ENCODE measurements at places on chromosomes 16 and 17.

DNA sequence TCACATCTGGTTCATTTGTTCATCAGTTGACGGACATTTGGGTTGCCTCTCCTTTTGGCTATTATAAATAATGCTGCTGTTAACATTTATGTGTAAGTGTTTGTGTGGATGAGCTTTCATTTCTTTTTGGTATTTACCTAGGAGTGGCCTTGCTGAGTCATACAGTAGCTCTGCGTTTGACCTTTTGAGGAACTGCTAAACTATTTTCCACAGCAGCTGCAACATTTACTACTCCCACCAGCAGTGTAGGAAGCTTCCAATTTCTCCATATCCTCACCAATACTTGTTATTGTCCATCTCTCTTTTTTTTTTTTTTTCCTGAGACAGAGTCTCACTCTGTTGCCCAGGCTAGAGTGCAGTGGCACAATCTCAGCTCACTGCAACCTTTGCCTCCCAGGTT, 20.7 kb upstream of the PLCG2 start:
- no peak for DNase-seq

GRCh38 chr17:1294157-1294717, 14.8 kb downstream of the TRARG1 start:
- no peak for DNase-seq

- DNase-seq: no peak
Observed at GRCh38 chr17:48795444-48796162, 21.4 kb downstream of the TTLL6 start.

DNA sequence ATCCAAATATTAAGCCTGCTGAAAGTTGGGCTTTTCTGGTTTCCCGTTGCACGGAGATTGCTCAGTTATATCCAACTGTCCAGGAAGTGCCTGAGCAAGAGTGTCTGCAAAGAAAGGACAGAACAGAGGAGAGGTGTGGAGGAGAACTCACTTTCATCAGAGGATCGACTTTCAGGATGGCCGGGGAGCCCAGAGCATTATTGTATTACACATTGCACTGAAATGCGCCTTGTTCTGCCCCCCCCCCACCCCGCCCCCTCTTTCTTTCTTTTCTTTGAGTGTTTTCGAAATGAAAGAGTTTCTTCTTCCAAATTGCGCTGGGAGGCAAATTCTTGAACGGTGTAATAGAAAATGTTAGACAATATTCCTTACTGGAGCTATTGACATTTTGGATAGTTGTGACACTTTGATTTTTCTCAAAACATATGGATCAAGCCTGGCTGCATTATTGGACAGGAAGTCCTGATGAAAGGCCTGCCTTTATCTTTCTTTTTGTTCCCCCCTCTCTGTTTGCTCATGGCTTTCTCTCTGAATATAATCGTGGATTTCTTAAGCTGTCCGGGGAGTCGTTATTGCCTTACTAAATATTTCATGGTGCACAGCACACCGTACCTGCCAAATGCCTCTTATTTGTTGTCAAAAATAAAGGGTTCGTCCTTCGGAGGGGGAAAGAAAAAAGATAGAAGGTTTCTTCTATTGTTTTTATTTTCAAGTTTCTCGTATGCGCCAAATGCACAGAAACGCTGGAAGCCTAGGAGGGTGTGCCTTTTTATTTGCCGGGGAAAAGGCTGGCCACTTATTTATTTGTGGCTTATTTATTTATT, 110.8 kb downstream of the IRX3 start:
- peak; percentile 4 for DNase-seq

DNA sequence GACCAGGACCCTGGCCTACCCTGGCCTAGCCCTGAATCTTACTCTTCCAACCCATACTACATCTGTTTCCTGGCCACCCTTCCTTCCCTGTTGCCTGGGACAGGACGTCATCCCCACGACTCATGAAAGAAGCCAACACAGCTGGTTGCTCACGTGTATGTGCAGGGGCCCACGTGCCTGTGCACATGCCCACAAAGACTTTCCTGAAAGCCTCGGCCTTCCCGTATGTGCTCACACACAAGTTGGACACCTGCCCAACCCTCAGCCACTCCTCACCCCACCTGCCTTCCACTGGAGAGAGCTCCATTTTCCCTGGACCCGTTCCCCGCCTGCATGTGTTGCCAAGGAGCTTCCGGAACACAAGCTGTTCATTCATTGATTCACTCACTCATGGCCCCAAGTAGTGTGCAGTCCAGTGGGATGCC, 7.0 kb downstream of the PLXDC1 start:
- DNase-seq: no peak

DNA sequence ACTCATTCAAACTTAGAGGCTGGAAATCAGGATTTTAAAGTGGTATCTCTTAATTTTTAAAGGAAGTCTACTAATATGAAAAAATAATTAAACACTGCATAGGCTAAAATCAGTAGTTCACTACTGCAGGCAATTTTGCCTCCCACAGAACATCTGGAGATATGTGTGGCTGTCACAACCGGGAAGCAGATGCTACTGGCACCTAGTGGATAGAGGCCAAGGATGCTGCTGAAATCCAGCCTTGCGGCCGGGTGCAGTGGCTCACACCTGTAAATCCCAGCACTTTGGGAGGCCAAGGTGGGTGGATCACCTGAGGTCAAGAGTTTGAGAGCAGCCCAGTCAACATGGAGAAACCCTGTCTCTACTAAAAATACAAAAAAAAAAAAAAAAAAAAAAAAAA, 473.9 kb downstream of the XYLT1 start:
- DNase-seq: no peak

DNA sequence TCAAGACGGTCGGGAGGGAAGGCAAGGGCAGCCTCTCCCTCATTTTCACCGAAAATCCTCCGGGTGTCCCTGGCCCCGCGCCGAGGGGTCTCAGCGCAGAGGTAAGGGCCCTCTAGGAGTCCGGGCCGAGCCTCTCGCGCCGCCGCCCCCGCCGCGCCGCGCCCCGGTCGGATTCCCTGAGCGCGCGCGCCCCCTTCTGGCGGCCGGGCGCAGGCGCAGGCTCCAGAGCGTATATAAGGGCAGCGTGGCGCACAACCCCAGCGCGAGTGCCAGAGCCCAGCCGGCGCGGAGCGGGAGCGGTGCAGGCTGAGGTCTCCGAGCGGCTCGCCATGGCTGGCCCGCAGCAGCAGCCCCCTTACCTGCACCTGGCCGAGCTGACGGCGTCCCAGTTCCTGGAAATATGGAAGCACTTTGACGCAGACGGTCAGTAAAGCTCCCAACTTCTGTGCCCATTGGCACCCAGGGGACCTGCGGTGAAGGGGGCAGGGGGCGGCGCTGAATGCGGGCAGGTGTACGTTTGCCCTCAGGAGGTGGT, at the start of gene CALB2:
TSS of gene CALB2 (plus strand) at position 260 of the 535 bp plus-strand sequence. CDS start at position 330, 70 bp downstream.
- peak; percentile 54 for DNase-seq

DNA sequence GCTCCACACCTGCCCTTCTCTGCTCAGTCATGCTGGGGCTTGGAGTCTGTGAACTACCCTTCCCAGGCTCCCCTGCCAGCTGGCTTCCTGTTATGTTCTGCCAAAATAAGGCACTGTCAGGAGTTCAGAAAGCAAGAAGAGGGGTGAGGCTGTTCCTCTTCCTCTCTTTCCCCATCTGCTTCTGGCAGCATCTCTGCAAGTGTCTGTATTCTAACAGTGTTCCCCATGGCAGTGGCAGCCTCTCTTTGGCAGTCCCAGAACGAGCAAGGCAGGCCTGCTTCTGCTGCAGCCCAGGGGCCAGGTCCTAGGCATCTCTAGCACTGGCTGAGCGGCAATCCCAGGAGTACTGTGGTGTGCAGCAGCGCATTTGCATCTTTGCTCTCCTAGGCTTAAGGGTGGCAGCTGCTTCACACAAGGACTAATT, 219.1 kb downstream of the STX8 start:
- peak; percentile 51 for DNase-seq

DNA sequence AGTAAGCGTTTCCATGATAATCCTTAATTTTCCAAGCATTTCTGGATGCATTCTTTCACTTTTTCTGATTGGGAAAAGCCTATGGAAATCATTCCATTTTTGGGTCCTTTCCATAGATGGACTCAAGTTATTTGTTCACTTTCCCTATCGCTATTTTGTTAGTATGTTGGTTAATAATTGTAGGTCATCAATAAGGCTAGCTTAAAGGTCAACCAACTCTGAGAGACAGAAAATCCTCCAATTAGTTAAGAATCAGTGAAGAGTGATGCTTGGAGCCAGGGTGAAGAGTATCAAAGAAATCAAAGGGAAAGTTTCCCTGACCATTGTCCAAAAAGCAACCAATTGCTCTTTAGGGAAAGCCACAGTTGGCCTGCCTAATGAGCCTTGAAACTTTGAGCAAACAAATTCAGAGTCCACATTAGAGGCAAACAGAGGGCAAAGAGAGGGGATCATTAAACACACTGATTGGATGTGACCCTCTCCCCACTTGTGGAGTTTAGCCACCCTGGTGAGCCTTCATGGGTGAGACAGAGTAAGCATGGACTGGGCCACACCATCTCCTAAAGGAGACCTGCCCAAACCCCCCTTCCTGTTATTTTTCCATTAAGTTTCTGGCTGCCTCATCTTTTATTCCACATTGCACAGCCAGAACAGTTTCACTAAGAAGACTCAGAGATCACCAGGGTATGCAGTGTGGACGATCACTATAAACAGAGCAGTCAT, 133.4 kb upstream of the DYNLRB2 start:
- no peak for DNase-seq

DNA sequence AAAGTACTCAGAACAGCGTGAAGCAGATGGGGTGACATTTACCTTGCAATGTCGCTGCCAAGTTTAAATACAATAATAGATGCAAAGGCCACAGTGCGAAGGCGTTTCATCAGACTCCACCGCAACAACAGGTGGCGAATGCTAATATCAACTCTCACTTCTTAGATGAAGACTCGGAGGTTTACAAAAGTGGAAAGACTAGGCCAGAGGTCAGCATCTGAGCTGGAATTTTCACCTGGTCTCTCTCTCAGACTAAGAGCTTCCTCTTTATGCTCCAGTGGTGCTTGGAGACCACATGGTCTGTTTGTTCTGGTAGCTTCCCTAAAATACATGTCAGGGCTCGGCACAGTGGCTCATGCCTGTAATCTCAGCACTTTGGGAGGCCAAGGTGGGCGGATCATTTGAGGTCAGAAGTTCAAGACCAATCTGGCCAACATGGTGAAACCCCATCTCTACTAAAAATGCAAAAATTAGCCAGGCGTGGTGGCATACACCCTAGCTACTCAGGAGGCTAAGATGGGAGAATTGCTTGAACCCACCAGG, 169.1 kb downstream of the XYLT1 start:
- DNase-seq: no peak

DNA sequence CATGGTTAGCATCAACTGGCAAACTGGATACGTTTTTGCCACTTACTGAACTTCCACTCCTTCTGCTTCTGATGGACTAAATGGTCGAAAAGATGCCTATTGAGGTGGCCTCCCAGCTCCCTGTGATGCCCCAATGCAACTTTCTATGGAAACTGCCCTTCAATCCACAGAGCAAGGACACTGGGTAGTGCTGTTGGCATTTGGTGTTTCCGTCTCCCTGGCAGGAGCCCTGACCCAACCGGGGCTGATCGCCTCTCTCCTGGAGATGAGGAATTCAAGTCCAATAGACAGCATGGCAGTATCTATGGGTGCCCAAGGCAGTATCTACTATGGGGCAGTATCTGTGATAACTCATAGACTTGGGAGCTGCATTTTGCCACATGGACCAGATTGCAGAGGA, 116.3 kb upstream of the IRX3 start:
- no peak for DNase-seq

GRCh38 chr16:49588729-49589384, 215.3 kb downstream of the C16orf78 start:
- no peak for DNase-seq

DNA sequence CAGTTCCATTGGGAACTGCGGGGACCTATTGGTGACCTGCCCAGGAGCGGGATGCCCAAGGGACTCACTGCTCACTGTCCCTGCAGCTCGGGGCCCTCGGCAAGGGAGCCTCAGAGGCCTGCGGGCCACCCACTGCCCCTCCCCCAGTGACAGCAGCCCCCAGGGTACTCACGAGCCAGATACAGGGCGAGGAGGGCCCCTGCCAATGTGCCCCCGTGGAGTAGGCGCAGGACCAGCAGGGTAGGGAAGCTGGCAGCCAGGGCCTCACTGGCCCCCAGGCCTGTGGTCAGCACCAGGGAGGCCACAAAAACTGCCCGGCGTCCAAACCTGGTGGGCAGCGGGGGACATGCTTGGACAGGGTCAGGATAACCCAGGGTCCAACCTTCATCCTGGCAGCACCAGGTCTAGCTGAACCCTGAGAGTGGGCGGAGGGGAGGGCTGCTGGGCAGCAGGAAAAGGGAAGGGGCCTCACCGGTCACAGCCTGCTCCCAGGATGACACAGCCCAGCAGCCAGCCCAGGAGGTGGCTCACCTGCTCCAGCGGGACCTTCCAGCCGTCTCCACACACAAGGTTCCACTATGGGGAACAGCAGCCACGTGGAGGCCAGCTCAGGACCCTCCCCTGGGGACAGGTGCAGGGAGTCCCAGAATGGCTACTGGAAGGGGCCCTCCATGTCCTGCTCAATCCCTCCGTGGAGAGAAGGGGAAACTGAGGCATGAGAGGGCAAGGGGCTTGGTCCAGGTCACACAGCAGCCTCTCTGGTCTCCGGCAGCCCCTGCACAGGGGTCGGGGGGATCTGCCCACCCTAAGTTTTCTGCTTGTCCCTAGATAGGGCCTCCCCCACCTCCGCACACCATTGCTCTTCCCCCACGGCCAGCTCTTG, 855 bp downstream of the SLC22A31 start:
- no peak for DNase-seq

- no peak for DNase-seq
Observed at GRCh38 chr17:44610331-44610730, 45.9 kb upstream of the MEIOC start.

DNA sequence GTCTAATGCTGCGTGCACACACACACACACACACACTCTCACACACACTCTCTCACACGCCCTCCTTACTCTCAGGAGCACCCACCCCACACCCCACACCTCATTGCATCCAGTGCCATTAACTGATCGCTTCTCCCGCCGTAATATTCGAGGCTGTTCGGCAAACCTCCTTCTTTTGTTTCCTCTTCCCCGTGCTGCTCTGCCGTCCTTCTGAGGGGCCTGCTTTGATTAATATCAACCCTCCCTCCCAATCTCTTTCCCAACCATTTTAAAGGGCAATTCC, 156.2 kb upstream of the TNRC6C start:
- DNase-seq: no peak

- peak; percentile 68 for DNase-seq
Observed at GRCh38 chr16:73196670-73197069, 148.7 kb upstream of the ZFHX3 start.

All from midbrain (tissue), 1 donor.